Pons (tissue), 1 donor: ENCODE measurements at places on chromosomes 2 and 18.

DNA sequence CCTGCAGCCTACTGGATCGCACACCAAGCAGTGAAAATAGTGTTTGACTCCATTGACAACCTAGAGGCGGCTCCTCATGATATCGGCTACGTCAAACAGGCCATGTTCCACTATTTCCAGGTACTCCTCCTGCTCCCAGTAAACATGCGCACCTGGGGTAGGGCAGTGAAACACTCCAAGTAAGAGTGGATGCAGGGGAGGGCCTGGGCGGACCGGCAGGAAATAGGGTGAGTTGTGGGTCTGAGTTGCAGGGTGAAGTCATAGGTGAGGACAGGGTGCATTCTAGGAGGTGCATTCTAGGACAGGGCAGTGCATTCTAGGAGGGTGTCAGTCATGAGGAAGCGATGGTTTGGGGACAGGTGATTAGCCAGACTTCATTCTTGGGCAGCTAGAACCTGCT, 5.0 kb downstream of the NAGK start:
- no peak for DNase-seq

DNA sequence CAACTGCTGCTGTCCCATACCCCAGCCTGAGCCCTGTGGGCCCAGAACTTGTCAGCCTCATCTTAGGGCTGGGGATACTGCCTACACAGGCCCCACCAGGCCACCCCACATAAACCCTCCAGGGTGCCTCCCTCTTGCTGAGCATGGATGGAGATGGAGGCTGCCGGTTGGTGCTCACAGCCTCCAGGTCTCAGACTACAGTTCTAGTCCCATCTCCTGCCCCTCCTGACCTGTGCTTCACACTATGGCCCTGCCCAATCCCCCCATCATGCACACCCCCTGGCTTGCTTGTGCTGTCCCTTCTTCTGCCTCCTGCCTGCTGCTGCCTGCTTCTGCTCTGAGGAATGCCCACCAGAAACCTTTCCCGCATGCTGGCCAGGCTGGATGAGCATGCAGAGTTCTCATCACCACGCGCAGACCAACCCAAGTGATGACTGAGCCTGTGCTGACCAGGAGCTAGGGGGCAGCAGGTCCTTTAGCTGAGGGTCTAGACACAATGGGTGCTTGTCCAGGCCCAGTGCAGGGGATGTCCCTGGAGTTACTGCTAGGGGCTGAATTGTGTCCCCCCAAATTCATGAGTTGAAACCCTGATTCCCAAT, 138.4 kb upstream of the HS6ST1 start:
- DNase-seq: no peak

DNA sequence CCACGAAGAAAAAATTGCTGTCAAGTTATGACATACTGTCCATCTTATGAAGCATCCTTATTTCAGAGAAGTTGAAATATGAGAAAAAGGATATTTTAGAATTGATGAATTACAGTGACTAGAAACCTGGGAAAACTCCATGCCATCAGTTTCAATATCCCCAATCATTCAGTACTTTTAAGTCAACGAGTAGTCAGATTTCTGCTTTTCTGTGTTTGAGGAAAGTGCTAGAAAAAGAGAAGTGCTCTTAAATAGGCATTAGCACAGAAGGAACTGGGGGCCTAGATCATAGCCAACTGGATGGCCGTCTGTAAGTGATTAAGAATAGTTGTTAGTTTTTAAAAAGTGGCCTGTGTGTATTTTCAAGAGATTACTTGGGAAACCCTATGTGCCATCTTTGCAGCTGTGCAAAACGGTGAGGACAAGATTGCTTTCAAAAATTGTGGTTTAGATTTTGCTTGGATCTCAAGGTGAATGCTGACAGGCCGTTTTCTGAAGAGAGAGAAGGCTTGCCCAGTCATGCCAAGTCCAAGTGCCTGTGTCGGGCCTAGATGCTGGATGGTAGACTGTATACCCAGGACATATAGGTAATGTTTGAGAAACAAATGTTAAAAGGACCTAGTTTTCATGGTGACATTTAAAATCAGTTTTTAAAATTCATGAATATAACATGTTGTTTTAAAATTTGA, 5.1 kb downstream of the NEDD4L start:
- DNase-seq: peak; percentile 65

- no peak for DNase-seq
Observed at GRCh38 chr2:46146866-46147502, 150.2 kb upstream of the EPAS1 start.

GRCh38 chr2:186103276-186103675, 364.7 kb downstream of the FSIP2 start:
- no peak for DNase-seq
